ENCODE measurements at places on chromosomes 5 and 9.

GRCh38 chr5:97838214-97838613, 655.2 kb upstream of the RIOK2 start:
- DNase-seq = no peak

- DNase-seq = no peak
These were observed 206.2 kb downstream of the NDUFS4 start for GRCh38 chr5:53766673-53767072.

DNA sequence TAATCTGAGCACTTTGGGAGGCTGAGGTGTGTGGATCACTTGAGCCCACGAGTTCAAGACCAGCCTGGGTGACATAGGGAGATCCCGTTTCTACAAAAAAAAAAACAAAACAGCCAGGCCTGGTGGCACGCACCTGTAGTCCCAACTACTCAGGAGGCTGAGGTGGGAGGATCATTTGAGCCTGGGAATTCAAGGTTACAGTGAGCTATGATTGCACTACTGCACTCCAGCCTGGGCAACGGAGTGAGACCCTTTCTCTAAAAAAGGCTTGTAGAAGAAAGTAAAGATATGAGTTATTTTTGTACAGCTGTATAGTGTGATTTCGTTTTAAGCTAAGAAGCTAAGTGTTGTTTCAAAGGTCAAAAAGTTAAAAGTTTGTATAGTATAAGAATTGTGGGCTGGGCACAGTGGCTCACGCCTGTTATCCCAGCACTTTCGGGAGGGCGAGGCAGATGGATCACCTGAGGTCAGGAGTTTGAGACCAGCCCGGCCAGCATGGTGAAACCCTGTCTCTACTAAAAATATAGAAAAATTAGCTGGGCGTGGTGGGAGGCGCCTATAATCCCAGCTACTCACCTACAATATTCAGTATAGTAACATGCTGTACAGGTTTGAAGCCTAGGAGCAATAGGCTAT, 18.8 kb downstream of the UBE2R2 start:
- DNase-seq = no peak

- DNase-seq = no peak
These were observed 96.5 kb upstream of the SLC25A48 start for GRCh38 chr5:135737701-135738563.

GRCh38 chr5:149289301-149289700, 17.6 kb downstream of the AFAP1L1 start:
- DNase-seq = no peak

GRCh38 chr9:112005939-112006338, 109.3 kb downstream of the UGCG start:
- no peak for DNase-seq

DNA sequence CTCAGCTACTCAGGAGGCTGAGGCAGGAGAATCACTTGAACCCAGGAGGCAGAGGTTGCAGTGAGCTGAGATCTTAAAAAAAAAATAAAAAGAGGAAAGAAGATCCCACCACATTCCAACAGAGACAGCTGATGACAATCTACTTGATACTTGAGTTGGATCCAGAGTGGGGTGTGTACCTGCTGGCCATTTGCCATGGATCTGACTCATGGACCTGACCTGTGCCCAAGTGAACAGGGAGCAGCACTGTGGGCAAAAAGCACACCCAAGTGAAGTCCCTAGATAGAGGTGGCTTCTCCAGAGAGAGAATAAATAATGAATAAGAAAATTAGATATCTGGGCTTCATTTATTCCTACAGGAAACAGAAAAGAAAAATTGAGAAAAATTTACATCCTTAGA, 81.2 kb upstream of the MIER3 start:
- DNase-seq = no peak

DNA sequence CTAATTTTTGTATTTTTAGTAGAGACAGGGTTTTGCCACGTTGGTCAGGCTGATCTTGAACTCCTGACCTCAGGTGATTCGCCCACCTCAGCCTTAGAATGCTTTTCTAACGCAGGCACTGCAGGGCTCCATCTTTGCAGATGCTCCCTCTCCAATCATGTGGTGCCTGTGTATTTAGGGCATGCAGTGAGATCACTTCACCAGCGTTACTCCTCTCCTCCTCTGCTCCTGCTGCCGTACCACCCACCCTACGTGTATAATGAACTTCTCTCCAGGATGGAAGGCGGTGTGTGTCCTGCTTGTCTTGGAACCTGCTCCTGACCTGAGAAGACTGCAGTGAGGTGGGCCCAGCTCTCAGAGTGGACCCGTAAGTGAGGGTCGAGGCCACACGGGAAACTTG, 13.6 kb upstream of the CFAP157 start:
- DNase-seq = no peak

DNA sequence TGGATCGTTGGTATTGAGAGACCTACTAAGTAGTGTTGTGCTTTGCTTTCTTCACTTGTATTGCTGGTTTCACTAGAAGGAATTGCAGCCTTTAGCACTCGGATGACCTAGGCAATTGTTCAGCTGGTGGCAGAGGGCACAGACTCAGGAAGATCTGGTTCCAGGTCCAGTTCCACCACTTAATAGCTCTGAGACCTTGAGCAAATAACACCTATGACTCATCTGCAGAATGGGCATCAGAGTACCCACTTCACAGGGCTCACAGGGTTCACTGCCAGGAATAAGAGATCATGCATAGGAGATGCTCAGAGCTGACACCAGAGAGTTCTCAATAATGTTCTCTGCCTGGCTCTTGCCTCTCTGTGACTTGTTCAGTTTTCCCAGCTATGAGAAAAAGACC, 133.6 kb downstream of the SIL1 start:
- DNase-seq = no peak

- no peak for DNase-seq
These were observed 105.6 kb upstream of the PCA3 start for GRCh38 chr9:76658510-76659231.

GRCh38 chr5:180136630-180137381, 65.2 kb upstream of the RNF130 start:
- no peak for DNase-seq

DNA sequence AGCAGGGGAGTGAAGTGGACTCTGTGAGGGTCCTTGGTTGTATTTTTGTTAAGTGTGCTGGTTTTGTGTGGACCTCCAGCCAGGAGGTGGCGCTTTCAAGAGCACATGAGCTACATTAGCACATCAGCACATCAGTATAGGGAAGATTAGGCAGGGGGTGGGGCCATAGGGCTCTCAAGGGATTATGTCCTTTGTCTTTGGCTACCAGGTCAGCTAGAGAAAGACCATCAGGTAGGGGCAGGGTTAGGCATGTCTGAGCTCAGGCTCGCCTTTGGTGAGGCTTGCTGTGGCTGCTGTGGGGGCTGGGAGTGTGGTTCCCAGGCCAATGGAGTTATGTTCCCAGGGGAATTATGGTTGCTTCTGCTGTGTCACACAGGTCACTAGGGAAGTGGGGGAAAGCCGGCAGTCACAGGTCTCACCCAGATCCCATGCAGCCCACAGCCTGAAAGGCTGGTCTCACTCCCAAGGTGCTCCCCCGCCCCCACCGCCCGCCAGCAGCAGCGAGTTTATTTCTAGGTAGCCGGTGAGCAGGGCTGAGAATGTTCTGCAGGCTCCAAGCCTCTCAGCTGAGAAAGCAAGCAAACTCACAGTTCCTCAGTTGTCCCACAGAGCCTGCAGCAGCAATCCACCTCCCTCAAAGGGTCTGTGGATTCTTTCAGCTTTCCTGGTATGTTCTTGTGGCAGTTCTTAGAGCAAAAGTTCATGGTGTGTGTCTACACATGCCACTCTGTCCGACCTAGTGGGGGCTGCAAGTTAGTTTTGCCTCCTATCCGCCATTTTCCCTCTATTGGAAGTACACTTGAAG, 13.7 kb downstream of the OR1J1 start:
- DNase-seq = no peak

GRCh38 chr5:117701062-117701461, 1126.4 kb upstream of the SEMA6A start:
- DNase-seq = no peak

GRCh38 chr5:167587772-167588437, 703.5 kb upstream of the WWC1 start:
- no peak for DNase-seq

GRCh38 chr9:33506626-33507370, 17.3 kb upstream of the ANKRD18B start:
- DNase-seq = no peak

GRCh38 chr9:127575875-127576778, 36.0 kb upstream of the STXBP1 start:
- no peak for DNase-seq

- no peak for DNase-seq
These were observed 179.7 kb upstream of the ANKRD55 start for GRCh38 chr5:56412601-56413379.

DNA sequence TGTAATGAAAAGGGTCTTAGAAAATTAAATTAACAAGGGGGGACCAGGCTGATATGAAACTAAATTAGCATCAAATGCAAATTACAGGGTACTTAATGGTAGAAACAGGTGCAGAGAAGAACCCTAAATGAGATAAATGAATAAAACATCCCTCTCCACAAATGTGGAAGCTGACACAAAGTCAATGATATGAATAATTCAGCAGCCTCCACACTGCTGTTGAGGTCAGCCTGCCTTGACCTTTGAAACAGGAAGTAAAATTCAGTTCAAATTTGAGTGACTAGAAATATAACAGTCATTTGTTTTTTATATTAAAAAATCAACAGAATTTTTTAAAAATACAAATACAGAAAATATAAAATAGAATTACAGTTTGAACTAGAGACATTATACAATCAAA, 40.0 kb downstream of the EBF1 start:
- DNase-seq = no peak

DNA sequence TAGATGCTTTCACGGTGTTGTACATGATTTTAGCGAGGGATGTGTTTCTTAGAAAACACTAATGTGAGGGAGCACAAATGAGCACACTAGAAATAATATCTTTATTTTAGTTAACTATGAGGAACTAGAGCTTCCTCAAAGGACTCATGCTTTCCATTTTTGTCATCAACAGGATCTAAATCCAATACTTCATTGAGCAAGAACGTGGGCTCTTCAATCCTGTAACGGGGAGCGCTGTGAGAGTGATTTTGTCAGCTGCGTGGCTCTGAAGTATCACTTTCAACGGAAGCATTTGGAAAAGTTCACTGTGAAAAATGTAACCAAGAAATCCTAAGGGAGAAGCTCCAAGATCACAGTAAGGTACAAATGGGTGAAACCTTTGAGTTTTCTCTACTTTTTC, 93.2 kb downstream of the LIX1 start:
- no peak for DNase-seq

DNA sequence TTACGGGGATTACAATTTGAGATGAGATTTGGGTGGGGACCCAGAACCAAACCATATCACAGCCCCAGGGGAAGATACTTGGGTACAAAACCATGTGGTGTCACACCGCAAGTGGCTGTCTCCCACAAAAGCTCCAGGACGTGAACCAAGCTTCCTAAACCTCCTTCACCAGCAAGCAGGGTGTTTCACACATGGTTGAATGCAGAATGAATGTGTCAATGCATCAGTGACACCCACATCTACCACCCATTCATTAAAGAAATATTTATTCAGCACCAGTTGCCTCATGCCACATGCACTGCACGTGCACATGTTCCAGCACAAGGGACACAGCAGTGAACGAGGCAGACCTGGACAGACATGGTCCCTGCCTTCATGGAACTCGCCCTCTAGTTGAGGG, 70.9 kb upstream of the SPOCK1 start:
- no peak for DNase-seq

DNA sequence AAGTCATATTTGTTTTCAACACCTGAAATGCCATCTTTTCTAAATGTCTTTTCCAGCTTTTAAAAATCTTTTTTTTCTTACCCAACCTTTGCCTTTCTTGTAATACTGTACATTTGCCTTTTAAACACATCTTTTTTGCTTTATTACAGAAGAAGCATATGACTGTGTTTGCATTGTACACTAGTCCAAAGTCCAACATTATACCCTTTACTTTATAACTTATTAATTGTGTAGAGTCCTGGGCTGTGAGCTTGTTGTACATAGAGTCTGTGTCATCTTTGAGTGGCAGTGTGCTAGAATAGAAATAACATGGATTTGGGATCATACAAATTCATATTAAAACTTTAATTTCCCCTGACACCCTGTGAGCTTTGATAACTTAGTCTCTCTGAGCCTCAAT, 23.7 kb downstream of the CWC27 start:
- DNase-seq = no peak

- no peak for DNase-seq
These were observed 8.2 kb downstream of the SLC23A1 start for GRCh38 chr5:139374909-139375308.

DNA sequence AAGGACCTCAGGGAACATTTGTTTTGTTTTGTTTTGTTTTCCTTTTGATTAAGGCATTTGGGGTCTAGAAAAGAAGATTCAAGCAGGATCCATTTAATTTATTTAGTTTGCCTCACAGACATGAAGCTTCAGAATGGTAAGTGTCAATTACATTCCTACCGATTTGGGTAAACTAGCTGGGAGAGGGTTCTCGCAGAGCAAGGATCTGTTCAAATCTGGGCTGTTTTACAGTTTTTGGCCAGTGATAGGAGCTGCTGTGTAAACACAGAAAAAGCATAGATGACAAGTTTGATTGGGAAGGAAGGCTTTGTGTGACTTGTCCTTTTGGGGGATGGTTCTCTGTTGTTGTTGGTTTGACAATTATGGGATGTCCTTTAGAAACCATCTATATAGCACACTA, 470.3 kb upstream of the WWC1 start:
- no peak for DNase-seq

DNA sequence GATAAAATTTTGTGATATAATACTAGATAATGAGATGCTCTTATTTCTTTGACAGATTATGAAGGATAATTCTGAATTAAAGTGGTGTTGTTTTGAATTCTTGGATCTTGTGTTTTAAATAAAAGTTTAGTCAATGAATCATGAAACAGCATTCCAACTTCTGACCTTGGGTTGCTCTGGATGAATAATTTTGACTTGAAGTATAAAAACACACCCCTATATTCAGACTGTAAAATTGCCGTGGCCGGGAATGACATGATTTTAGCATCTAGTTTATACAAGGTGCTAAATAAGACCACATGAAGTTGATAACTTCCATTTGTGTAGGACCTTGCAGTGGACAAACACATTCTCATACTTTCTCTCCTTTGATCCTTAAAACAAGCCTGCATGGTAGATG, 67.2 kb upstream of the DAP start:
- DNase-seq = no peak

- no peak for DNase-seq
These were observed 50.9 kb downstream of the FANCC start for GRCh38 chr9:95266649-95267048.

- no peak for DNase-seq
These were observed 128.7 kb upstream of the OTULINL start for GRCh38 chr5:14452685-14453454.

DNA sequence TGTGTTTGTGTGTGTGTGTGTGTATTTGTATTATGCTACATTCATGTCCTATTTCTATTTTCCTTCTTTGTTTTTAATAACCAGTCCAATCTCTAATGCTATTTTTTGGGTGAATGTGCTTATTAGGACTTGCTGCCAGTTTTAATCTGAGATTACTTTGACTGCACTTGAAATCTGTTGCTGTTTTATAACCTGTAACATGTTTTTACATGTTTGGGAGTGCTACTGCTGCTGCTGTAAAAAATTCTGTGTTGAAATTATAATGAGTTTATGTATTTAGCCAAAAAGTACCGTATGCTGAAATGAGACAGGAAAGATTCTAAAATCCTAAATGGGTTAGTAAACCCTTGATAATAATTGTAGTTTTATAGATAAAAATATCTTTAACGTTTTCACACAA, 104.7 kb upstream of the SSBP2 start:
- DNase-seq = no peak

Data from activated T-helper 1 cell treated with anti-CD3 and anti-CD28 coated beads, Interleukin-2, amount 50 U/mL, for 16 hours (primary cell).